ENCODE measurements at places on chromosomes 4 and X.

- DNase-seq = peak; percentile 18
These were observed 11.0 kb upstream of the ADGRG2 start for GRCh38 chrX:19133231-19133630.

- DNase-seq = no peak
These were observed 175.2 kb downstream of the DCLK2 start for GRCh38 chr4:150253416-150253815.

- no peak for DNase-seq
These were observed 550 bp upstream of the CHM start for GRCh38 chrX:86047936-86048280.

DNA sequence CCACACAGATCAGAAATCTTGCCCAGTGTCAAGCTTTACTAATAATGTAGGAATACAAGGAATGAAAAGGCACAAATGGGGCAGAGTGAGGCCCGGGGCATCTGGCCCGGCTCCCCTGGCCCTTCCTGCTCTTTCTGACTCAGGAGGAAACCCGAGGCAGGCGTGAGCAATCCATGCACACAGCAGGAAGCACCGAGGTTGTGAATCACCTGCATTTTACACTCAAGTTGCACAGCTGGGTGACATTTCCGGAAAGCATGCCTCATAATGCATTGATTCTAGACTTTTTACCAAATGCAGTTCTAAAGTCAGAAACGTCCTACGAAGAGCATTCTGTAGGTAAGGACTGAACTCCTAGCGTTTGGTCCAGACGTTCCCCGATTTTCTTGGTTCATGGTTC, 38.9 kb downstream of the PRIMPOL start:
- DNase-seq = peak; percentile 88

DNA sequence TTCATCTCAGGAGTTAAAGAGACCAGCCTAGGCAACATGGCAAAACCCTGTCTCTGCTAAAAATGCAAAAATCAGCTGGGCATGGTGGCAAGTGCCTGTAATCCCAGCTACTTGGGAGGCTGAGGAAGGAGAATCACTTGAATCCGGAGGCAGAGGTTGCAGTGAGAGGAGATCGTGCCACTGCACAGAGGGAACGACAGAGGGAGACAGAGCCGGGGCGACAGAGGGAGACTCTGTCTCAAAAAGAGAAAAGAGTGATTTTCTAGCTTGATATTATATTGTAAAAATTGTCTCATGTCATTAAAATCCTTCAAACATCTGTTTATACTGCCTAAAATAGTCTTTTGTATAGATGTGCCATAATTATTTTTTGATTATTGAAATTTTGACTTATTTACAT, 225.4 kb upstream of the AGA start:
- DNase-seq = peak; percentile 21

GRCh38 chrX:85544609-85545008, 165.1 kb upstream of the POF1B start:
- DNase-seq = peak; percentile 1

DNA sequence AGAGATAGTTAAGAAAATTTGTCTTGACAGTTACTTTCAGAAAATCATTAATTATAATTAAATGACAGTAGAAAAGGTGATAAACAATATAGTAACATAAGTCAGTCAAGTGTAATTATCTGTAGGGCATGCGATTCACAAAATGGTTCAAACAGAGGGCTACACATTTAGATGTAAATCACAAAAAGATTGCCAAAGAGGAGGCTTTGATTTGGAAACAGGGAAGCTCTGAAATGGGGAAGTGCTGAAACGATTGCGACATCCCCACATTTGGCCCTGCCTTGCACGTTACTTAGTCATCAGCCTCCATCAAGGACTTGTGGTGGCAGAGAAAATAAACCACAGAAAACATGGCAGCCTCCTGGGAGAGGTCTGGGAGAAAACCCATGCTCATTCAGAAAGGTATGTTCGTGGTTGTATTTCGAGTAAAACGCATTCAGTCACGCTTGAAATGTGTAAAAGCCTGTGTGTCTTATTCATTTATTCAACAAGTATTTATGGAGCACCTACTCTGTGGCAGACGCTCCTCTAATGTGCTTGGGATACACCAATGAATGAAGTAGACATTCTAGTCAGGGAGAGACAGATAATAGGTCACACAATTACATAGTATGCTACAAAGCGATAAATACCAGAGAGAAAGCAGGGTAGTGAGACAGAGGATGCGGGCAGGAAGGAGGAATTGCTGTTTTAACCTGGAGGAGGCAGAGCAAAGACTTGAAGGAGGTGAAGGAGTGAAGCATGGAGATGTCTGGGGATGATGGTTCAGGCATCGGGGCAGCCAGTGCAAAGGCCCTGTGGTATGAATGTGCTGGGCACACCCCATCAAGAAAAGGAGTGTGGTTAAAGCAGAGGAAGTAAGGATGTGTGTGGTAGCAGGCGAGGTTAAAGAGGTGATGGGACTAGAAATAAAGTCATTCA, 7.8 kb downstream of the RBM47 start:
- DNase-seq = peak; percentile 99

DNA sequence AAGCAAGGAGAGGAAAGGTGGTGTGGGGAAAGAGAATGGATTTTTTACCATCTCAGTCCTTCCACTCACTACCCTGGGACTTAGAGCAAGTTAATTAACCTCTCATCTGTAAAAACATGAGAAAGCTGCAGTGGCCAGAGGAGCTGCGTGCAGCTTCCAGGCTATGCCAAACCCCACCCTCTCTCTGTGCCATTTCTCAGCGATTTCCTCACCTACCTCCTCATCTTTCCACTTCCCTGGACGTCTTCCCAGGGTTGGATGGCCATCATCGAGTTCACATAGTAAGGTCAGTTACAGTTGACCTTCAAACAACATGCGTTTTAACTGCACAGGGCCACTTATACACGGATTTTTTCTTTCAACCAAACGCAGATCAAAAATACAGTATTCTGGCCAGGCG, 64.3 kb downstream of the SMIM20 start:
- no peak for DNase-seq

DNA sequence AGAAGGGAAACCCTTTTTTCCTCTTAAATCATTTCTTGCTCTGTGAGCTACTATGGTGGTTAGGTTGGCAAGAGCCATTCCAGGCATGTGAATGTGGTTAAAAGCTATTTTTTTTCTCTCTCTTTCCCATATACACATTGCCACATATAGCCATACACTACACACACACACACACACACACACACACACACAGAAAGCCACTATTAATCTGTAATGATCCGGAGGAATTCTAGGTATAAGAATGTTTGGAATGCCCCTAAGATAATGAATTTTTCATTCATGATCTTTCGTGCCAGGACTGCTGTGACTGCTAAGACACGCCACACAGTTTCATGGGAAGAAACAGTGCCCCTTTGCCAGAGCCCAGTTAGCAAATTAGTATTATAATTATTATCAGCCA, 21.8 kb upstream of the TLL1 start:
- peak; percentile 22 for DNase-seq

DNA sequence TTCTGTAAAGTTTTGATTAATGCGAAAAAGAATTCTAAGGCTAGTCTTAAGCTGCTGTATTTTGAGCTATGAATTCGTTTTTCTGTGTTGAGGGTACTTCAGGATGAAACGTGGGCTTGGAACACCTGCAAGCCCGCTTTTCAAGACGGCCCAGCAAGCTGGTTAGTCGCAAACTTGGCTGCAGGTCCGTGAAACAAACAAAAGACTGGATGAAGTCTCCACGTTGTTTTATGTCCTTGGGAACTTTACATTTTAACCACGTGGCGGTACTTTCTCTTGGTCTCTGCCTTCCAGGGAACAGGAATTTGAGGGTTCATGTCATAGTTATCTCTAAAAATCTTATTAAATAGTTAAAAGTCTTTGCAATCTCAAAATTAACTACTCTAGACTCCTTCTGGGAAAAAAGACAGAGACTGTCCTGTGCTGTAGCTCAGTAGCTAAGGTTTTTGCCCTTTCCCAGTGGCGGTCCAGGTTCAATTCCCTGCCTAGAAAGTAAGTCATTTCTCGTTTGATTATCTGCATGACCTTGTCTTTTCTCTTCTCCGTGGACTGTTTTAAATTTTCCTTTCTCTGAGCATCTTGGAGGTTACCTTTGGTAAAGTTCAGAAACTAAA, 21.0 kb downstream of the TENM3 start:
- DNase-seq = no peak

- DNase-seq = no peak
These were observed 9.5 kb upstream of the RGN start for GRCh38 chrX:47068720-47069119.

DNA sequence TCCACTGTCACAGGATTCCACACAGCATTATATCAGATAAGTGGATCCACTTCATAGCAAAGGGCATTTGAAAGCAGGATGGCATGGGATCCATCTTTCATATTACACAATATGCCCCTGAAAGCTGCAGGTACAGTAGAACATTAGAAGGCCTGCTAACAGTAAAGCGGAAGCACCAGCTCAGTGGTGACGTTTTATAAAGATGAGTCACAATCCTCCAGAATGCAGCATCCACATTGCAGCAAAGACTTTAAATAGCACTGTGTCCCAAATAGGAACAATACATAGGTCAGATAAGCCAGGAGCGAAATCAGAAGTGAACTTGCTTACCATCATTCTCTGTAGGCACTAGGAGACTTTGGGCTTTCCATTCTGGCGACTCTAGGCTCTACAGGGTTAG, 609.5 kb upstream of the FAT1 start:
- no peak for DNase-seq

GRCh38 chrX:140510895-140511295, 6.0 kb upstream of the SOX3 start:
- DNase-seq = no peak

GRCh38 chr4:187598196-187598595, 397.4 kb upstream of the ZFP42 start:
- peak; percentile 72 for DNase-seq

DNA sequence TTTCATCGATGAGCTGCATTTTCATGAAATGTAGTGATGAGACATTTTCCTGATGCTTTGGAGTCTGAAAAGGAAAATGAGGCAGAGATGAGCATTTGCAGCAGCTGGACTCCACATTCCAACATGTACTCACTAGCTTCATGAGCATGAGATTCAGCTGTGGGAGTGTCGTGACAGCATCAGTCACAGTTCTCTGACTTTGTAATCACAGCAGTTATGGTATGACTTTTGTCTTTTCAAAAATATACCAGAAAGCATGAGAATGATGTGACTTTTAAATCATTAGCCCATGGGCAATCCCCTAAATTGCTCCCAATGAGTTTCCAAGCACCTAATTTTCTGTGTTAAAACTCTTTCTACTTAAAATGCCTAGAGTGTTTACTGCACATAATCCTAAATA, 18.3 kb upstream of the MSL3 start:
- no peak for DNase-seq

DNA sequence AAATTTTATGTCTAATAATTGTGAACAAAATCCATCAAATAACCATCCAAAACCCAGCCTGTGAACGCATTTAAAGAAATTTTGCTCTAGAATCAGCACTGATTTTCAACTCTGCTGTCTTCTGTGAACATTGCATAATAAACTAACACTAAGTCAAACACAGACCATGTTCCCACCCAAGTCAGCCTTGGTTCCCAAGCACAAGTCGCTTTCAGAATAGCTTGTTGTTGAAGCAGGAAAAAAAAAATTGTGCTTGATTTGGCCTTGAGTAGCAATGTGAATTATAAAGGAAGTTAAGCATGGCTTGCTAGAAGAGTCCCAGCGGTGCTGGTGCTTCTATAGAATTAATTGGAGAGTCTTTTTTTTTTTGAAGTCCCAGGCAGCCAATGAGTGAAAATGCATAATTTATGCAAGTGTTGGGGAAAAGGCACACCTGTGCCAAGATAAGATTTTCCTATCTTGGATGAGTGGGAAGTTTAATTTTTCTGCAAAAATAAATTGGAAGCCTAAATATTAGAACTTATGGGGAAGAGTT, 42.1 kb downstream of the HHIP start:
- no peak for DNase-seq

GRCh38 chr4:102477657-102478056, 23.5 kb upstream of the NFKB1 start:
- peak; percentile 41 for DNase-seq

GRCh38 chrX:96182366-96182765, 502.3 kb upstream of the DIAPH2 start:
- peak; percentile 2 for DNase-seq

- DNase-seq = no peak
These were observed 710 bp downstream of the PRKG2 start for GRCh38 chr4:81214144-81214880.

DNA sequence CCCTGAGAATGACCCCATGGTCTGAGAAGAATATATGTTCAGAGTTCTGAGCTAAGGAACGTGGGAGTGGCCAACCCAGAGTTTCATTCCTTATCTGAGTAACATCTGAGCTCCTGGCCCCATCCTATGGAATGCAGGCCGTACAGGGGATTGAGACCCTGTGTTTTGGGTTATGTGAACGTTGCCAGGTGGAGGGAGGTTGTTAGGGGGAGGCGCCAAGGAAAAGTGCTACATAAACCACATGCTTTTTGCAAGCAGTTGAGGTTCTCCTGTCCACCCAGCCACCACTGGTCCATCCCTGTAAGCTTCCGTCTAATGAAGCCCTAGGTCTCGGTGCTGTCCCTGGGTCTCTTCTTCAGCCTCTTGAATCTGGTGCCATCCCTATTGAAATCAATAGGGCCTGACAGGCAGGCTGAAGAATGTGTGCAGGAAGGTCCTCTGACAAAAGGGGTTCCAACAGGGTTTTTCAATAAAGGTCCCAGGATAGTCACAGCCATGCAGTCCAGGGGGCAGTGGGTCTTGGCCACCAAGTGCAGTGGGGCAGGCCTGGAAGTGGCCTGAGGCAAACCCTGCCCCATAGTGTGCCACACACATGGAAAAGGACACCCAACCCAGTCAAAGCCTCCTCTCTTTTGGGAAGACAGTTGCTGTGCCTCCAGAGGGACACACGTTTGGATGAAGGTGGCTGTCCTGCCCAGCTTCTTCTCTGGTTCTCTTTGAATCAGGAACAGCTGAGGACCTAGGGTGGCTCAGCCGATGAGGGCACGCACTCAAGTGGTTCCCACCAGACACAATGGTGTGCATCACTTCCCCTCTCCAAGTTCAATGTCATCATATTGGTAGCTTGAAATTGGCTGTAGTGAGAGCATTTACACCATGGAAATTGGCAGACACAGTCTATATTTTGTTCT, 53.5 kb downstream of the HTRA3 start:
- DNase-seq = no peak

- DNase-seq = peak; percentile 86
These were observed 36.9 kb upstream of the FAT1 start for GRCh38 chr4:186760576-186760975.

DNA sequence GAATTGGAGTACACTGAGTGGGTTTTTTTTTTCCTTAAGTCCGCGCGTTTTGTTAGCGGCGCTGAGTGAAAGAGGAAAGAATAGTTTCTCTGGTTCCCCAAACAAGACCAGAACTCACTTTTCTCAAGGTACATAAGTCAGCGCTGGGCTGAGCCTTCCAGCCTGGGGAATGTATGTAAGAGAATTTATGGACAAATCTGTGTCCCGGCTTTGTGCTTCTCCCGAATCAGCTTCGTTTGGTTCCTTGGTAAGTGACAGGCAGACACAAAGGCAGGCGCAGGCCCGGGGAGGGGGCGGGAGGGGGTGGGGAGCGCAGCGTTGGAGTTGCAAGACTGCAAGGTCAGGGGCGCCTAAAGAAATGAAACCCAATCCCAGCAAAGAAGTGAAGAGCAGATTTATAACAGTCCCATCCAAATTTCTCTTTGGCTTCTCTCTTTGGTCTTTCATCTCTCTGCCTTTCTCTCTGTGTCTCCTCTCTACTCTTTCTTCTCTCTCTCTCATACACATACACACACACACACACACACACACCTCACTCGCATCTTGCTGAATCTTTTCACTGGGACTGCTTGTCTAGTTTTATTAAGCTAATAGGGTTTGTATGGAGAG, 981 bp downstream of the TET2 start:
- peak; percentile 37 for DNase-seq

- peak; percentile 51 for DNase-seq
These were observed 102.4 kb upstream of the PLAC1 start for GRCh38 chrX:134760650-134761049.

GRCh38 chr4:39970671-39971640, 6.8 kb downstream of the PDS5A start:
- DNase-seq = peak; percentile 14

Data from fibroblast of upper back skin (primary cell).